ENCODE measurements at places on chromosomes 7 and 10.

- no peak for DNase-seq
These were observed 2.8 kb downstream of the INHBA start for GRCh38 chr7:41700044-41700471.

GRCh38 chr10:48736596-48736995 is 51.9 kb downstream of the WDFY4 start:
- no peak for DNase-seq

DNA sequence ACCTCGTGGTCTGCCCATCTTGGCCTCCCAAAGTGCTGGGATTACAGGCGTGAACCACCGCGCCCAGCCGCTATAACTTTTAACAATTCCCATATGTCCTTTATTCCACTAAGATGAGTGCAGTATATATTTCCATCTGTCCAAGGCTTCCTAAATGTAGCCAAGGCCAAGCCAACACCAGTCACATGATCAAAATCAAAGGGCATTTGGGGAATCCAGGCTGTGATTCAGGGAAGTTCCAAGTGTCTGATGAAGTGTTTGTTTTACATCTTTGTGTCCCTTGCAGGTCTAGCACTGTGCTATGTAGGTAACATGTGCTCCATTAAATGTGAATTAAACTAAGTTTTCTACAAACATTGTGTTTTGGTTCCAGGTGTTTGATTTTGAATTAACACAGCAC is 20.8 kb downstream of the AKR1E2 start:
- no peak for DNase-seq

DNA sequence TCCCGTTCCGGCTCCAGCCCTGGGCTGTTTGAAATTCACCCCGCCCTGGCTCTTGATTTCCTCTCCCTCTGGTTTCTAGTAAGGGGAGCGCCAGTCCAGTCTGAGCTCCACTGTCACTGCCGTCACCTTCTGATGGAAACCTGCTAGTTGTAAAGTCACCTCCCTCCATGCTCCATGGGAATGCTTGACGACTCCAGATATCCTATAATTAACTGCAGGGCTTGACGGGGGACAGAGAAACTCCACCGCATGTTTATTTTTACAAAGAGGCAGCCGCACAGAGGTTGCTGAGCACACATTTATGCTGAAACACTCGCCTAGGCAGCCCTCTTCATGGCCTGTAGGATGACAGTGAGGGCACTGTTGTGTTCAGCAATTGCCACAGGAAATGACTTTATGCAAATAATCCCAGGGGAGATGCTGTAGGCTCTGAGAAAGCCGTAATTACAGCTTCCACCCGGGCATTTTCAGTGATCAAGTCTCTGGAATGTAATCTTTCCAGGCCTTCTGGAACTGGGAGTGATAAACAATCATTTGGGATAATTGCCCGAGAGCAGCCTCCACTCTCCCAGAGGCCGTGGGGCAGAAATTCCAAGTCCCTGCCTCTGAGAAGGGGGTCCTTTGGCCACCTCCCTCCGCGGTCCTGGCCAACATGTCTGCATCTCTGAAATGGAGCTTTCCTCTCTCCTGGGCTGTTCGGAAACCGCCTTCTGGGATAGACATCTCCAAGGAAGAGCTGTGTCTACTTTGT is 300.5 kb downstream of the KLF6 start:
- DNase-seq, result no peak

DNA sequence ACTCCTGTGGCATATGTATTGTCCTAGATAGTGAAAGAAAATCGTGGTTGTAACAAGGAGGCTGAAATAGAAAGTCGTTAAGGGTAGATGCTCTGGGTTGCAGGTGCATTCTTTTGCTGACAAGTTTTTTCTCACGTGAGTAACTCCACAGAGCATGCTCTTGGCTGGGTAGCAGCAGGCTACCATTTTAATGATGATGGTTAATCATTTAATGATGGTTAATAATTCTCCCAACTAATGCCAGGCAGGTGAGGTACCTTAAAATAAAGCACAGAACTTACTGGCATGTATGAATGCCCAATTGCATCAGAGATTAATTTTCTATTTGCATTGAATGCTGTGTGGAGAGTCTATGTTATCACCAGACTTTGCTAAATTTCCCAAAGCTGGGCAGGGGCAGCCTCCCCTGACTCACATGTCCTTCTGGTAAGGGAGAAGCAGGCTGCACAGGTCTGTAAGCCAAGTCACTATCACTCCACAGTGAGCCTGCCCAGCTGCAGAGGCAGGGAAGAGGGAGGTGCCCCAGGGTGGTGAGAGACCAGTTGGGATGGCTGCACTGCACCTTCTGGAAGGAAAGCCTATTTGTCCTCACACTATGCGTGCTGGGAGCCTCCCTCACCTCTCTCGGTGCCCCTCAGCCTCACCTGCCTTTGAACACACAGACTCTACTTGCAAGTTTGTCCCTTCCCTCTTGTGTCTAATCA is 287.0 kb upstream of the IGFBP3 start:
- no peak for DNase-seq

GRCh38 chr7:90625562-90625961 is 29.4 kb downstream of the CDK14 start:
- DNase-seq, result no peak

DNA sequence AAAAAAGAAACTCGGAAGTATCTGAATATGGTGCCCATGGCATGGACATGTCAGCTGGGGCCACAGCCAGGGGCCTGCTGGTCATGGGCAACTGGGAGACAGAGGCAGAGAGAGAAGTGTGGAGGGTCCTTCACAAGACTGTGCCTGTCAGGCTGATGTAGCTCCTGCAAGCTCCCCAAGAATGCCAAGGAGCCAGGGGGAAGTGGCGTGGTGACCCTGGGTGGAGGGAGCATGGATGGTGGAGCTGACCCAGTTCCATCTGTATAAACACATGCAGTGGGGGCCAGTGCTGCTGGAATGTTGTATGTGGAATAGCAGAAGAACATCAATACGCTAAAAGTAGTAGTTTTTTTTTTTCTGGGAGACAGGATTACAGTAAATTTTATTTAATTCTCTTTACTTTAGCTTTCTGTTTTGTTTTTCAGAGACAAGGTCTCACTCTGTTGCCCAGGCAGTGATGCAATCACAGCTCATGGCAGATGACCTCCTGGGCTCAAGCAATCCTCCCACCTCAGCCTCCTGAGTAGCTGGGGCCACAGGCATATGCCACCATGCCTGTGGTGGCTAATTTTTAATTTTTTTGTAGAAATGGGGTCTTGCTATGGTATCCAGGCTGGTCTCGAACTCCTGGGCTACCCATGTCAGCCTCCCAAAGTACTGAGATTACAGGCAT is 10.5 kb upstream of the ZMIZ2 start:
- DNase-seq, result no peak

GRCh38 chr7:138282997-138283396 is 177.1 kb upstream of the TRIM24 start:
- DNase-seq, result no peak

GRCh38 chr10:132030898-132031463 is 34.8 kb upstream of the JAKMIP3 start:
- DNase-seq, result no peak

DNA sequence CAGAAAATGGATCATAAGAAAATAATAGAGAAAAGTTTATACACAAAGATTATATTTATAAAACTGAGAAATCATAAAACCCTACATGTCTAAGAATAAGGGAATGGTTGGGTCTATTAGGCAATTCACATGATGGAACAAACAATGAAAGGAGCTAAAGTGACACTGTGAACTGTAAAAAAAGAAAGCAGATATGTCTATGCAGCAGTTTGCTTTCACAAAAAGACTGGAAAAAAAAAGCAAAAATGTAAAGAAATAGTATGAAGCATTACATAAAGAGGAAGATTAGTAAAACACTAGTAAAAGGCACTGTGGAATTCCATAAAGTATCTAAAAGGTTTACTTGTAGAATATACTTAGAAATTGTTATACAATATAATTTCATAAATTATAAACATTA is 95.9 kb downstream of the HBP1 start:
- no peak for DNase-seq

DNA sequence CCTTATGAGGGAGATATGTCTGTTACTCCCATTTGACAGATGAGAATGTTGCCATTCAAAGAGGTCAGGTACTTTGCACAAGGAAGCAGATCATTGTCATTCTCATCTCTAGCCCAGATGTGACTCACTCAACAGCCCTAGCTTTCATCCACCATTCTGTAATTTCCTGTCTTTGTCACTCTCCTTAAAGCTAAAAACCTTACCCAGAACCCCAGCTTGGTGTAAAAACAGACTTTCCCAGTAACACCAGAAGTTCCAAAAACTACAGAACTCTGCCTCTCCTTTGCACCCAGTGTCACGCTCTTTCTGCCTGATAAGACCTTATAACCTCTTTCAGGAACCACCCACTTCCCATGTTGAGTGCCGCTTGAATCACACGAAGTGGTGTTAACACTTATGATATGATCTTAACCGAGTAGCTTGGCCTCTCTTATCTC is 89.1 kb upstream of the SP4 start:
- DNase-seq, result peak; percentile 83

- DNase-seq, result no peak
These were observed 320.4 kb downstream of the PLXNA4 start for GRCh38 chr7:132255898-132256297.

DNA sequence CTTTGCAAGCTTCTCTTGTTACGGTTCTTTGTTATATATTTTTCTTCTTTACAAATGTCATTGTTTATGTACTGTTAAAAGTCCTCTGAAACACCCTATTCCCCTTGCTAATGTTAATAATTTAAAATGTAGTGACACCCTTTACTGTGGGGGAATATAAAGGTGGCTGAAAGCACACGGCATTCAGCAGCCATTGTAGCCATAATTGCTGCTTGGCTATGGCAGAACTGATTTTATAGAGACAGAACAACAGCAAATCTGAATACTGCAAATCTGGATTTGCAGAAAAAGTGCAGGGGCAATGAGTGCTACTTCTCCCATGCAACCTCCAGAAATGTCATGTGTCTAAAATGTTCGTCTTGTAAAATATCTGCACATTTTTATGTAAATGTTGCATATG is 3.7 kb upstream of the WASL start:
- no peak for DNase-seq

DNA sequence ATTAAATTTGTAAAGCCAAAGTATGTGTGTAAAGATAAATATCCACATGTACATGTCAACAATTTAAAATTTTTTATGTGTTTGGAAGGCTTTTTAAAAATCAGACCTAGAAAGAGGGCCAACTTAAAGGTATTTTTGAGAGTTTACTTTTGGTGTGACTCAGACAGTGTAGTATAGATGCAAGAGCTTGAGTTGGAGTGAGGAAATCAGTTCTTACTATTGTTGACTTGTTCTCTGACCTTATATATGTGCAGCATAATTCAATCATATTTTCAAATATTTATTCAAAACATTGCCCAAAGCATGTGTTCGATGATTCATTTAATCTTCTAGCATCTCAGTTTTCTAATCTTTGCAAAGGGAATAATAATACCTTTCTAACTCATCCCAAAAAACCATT is 243.7 kb upstream of the PRKCQ start:
- DNase-seq, result no peak

- no peak for DNase-seq
These were observed 94.9 kb downstream of the STRA8 start for GRCh38 chr7:135328526-135328925.

- DNase-seq, result no peak
These were observed 115.8 kb upstream of the VSTM2A start for GRCh38 chr7:54426406-54426805.

GRCh38 chr10:130424418-130424817 is 288.2 kb downstream of the GLRX3 start:
- no peak for DNase-seq

DNA sequence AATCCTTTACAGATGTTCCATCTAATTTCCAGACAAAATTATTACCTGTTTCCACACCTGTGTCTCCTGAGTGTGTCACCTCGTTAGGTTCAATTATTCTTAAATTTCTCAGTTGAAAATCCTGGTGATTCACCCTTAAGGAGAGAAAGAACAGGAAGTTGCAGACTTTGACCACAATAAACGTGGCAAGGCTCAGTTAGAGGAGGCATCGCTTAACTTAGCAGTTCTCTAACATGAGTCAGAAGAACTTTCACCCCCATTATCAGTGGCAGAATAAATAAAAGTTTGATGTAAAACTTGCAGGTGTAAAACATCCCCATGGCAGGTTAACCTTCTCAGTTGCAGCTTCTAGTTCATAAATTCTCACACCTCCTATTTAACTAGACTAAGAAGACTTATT is 8.3 kb downstream of the XPNPEP1 start:
- DNase-seq, result peak; percentile 84

DNA sequence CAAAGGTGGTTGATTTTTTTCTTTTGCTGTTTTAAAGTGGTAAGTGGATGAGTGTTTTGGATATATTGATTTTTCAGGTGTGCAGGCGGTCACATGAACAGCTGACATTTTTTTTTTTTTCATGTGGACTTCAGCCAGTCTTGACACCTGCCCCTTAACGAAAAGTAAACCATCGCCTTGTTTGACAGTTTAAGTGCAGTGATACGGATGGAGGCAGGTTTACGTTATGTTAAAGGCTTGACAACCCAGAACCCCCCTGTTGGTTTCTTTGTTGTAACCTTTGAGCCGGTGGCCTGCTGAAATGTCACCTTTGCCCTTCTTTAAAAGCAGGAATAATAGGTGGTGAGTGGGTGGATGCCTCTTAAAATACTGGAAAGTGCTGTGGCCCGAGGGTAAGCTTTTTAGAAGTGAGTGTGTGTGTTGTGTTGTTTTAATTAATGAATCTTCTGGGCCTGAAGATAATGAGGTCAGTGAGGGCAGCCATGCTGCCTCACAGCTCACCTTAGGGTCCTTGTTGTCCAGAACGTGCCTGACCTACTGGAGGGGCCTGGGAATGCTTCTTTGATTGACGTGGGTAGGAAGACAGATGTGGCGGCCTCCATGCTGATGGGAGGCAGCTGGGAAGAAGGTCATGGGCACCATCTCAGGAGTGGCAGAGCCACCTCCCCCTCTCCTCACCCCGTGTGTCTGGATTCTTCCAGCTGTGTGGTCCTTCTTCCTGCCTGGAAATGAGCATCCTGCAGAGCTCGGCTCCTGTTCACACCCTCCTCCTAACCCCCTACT is 69.8 kb downstream of the TCF7L2 start:
- no peak for DNase-seq

DNA sequence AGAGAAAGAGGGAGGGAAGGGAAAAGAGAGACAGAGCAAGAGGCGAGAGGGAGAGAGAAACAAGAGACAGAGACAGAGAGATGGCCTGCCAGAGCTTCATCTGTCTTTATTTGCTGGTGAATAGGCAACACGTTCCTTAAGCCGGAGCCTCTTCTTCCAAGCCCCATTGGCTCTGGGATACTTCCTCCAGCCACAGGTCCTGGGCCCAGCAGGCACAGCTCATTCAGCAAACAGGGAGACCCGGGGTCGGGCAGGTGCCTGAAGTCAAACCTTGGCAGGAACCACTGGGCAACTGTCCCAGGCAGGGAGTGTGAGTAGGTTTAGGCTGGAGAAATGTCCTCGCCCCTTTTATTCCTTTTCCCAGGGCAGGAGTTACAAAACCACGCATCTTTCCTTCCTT is 68.2 kb downstream of the MYL10 start:
- DNase-seq, result no peak
